Activated CD4-positive, alpha-beta memory T cell treated with anti-CD3 and anti-CD28 coated beads for 36 hours (primary cell): ENCODE measurements at places on chromosomes 3 and 15.
A peak's percentile ranks its signal among the peaks of the same experiment; 100 is the strongest.

DNA sequence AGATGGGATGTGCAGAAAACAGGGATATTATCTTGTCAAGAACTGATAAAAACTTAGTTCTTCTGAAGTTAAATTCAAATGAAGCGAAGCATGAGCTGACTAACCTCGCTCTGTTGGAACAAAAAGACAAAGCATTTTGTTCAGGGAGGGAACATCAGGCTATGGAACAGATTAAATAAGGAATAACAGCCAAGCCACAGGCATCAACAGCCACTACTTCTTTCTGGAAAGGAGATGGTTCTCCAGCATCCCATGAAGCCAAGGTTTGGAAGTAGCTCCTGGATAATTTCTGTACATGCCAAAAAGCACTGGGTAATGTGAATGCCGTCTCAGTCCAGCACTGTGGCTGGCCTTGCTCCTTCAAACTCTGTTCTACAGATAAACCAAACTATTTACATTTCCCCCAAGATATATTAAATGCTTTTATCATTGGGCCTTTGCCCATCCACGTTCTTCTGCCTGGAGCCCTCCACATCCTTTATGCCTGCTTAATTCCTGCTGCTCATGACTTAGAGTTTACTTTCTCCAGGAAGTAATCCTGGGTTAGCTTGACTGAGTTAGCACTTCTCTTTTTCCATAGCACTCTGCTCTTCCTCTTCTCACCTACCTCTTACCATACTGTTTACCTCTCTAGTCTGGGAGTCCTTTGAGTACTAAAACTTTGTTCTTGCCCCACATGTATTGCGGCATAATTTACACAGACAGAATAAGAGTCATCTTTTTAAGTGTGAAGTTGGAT, 232.0 kb downstream of the CLSTN2 start:
- H3K4me3 ChIP-seq, result no peak overlapping the region
- H3K36me3 ChIP-seq, result no peaks in the 10 kb centered on the region
- H3K27me3 ChIP-seq, result no peaks in the 10 kb centered on the region
- H3K4me1 ChIP-seq, result no peaks in the 10 kb centered on the region
- no peak overlapping the region for H3K27ac ChIP-seq

DNA sequence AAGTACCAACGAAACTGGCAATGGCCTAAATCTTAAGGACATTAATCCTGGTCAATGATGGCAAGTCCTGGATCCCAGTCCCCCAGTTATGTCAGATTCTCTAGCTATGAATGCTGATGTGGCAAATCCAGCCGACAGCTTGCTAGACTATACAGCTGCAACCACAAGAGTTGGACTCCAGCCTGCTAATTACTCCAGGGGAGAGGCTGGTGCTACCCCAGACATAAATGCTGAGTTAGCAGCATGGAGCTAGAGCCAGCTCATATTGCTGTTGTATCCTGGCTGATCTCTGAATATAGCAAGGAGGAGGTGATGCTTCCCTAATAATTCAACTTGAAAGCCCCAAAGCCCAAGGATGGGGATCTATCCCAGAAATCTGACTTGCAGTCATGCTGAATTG, 207.1 kb downstream of the LRRN1 start:
- H3K27me3 ChIP-seq, result no peaks in the 10 kb centered on the region
- no peaks in the 10 kb centered on the region for H3K36me3 ChIP-seq
- no peaks in the 10 kb centered on the region for H3K4me1 ChIP-seq
- DNase-seq, result no peak
- no peak overlapping the region for H3K4me3 ChIP-seq

- no peak for DNase-seq
- peak overlapping the region; percentile 98 for H3K27ac ChIP-seq
- H3K4me1 ChIP-seq, result peaks cover 79% of the 10 kb centered on the region
- peak overlapping the region; percentile 80 for H3K4me3 ChIP-seq
- no peaks in the 10 kb centered on the region for H3K27me3 ChIP-seq
- H3K36me3 ChIP-seq, result peaks cover 6% of the 10 kb centered on the region
Observed at GRCh38 chr3:152196782-152197181, 71.9 kb upstream of the MBNL1 start.

DNA sequence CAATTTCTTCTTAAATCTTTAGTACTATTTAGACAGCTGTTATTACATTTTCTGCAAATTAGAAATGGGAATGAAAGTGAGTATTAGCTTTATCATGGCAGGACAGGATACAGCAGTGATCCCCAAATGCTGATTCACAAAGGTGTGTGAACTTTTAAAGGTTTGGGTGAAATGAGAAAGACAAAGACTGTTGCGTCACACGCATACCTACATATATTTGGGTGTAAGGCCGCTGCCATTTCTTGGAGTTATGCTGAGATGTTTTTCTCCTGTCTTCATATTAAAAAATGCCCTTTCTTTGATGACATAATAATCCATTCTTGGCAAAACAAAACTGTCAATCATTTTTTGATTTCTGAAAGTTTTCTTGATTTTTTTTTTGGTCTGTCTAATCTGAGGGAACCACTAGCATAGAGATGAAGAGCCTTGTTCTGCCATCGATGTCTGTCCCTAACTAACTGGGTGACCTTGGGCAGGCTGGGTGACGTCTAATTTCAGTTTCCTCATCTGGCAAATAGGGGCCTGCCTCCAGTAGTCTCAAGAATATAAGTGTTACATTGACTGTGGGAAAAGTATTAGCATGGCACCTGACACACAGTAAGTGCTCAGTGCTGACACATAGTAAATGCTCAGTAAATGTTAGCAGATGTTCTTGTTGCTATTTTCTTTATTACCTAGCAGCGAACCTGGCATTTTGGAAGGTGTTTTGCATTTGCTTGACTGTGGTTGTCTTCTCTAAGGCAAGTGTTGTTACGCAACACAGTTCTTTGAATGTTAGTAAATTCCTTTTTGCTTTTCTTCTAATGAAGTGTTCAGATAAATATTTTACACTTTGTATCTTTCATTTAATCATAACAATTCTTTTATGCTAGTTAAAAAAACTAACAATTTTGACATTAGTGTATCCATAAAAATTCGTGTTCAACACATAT, 5.0 kb downstream of the MITF start:
- H3K4me1 ChIP-seq, result no peaks in the 10 kb centered on the region
- H3K36me3 ChIP-seq, result no peaks in the 10 kb centered on the region
- peaks cover 26% of the 10 kb centered on the region for H3K27me3 ChIP-seq

GRCh38 chr3:15479400-15480224, 41.9 kb downstream of the COLQ start:
- no peak overlapping the region for H3K27ac ChIP-seq
- no peaks in the 10 kb centered on the region for H3K27me3 ChIP-seq
- no peaks in the 10 kb centered on the region for H3K4me1 ChIP-seq

- no peaks in the 10 kb centered on the region for H3K27me3 ChIP-seq
- DNase-seq, result no peak
- peak overlapping the region; percentile 8 for H3K4me3 ChIP-seq
- peaks cover 90% of the 10 kb centered on the region for H3K36me3 ChIP-seq
- H3K27ac ChIP-seq, result peak overlapping the region; percentile 97
Observed at GRCh38 chr3:39146083-39146501, 7.3 kb downstream of the CSRNP1 start.
